H1 (cell line): ENCODE measurements at places on chromosomes 7 and 10. TPM values are rescaled to one million over a fixed set of nuclear protein-coding genes. Genes with fewer than 3 reads are reported as not detected.

- peak; percentile 56 for DNase-seq
These were observed 31.9 kb upstream of the GUSB start for GRCh38 chr7:66013938-66014337.

DNA sequence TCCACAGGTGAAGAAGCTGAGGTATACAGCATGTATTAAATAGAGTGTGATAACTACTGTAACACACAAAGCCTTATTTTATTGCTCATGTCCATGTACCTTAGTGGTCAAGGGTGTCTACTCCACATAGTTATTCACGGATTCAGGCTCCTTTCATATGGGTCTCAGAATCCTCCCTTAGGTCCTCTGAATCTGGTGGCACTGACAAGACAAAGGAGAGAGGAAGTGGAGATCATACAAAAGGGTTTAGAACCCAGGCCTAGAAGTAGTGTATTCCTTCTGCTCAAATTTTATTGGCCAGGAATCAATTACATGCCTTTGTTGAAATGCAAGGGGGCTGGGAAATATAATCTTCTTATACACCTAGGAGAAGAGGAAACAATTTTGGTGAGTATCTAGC lies 164.6 kb downstream of the PTEN start:
- no peak for DNase-seq

- DNase-seq = no peak
These were observed 34.1 kb upstream of the MKI67 start for GRCh38 chr10:128160297-128160711.

DNA sequence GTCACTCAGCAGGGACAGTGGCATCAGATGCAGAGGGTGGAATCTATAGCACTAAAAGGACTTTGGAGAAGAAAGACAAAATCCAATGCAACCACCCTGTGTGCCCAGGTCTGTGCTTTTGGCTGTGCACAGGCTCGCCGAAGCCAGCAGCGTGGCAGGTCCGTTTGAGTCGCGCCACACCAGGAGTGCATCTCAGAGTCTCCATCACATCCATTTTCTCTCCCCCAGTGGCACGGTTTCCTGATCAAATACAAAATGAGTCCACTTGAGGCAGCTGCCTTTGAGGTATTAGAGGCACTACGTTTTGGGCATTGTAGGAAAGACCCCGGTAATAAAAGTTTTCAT lies 23.4 kb upstream of the PROSER2 start:
- DNase-seq = no peak

GRCh38 chr7:19107356-19108146 lies 9.9 kb downstream of the TWIST1 start:
- no peak for DNase-seq

DNA sequence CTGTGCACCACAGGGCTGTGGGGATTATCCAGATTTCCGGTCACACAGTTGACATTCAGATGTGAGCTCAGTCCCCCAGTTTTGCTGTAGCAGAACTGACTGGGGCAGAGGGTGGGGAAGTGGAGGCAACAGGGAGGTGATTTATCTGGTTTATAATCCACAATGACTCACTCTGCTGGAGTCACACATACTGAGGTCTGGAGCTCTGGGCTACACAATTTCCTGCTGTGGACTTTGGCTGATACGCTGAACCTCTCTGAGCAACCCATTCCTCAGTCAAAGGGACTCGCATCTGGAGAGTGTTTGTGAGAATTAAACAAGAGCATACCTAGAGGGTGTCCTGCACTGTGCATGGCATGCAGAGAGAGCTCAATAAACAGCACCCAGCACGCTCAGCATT lies 64.8 kb upstream of the PLPP4 start:
- DNase-seq = no peak

DNA sequence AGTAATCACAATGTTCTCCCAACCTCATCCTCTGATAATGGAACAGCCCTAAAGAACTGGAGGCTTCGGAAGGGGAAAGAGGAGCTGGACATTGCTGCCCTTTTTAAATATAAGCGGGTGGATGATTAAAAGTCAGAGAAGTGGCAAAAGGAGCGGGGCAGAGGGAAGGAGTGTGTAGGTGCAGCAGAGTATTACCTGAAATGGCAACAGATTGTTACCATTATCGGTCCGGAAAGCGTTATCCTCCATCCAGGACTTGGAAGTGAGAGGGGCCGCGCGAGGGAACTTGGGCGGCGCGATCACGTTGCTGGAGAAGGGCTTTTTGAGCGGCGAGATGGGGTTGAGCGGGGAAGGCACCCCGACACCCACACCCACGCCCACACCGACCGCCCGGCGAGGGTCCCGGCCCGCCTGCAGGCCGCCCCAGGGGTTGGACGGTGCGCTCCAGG lies 51.7 kb downstream of the CPEB3 start:
- no peak for DNase-seq

GRCh38 chr10:131532745-131533341 lies 221.3 kb upstream of the TCERG1L start:
- no peak for DNase-seq

DNA sequence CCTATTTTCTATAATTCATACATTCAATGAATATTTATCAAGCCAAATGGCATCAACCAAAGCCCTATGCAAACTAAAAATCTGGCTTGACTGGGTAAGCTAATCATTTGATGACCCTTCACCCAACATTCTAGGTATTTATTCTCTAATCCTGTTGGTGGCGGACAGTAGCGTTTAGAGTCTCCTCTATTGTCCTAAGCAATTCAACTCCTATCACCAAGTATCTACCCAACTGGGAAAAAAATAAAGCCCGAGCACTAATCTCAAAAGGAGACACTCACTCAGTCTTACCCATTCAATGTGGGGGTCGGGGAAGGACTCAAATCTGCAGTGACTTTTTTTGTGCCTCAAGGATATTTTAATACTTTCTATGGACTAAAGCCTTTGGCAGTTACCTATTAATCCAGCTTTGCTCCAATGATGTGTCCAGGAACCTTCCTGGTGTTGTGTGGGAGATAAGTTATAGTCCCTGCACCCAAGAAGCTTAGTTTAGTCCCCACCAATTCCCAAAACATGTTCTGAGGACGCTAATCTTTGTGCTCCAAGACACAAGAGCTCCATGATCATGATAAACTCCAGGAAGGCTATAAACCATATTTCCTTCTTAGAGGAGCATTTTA lies 30.6 kb downstream of the DNMBP start:
- DNase-seq = no peak

DNA sequence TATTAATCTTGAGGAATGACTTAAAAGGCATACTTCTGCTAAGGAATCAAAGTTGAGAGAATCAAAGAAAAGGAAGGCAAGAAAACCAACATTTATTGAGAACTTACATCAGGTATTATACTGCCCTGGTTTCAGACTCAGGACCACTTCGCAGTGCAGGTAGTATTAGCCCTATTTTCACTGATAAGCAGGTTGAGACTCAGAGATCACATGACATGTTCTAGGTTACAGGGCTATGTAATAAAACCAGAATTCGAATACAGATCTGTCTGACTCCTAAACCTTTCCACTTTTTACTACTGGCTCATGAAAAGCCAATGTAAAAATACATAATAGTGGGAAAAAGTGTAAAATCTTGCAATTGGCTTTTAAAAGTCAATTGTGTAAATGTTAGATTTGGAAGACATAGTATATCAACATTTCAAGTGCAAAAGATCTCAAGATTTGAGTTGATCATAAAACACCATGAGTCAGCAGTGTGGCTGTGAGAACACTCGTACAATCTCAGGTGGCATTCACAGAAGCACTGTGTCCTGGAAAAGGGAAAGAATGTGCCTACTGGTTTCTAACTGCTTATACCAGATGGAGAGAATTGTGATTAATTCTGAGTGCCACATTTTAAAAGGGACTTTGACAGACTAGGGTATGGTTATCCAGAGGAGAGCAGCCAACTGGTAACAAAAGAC lies 195.8 kb upstream of the MKLN1 start:
- DNase-seq = no peak

- no peak for DNase-seq
These were observed 166.0 kb downstream of the TAX1BP1 start for GRCh38 chr7:27905951-27906350.

DNA sequence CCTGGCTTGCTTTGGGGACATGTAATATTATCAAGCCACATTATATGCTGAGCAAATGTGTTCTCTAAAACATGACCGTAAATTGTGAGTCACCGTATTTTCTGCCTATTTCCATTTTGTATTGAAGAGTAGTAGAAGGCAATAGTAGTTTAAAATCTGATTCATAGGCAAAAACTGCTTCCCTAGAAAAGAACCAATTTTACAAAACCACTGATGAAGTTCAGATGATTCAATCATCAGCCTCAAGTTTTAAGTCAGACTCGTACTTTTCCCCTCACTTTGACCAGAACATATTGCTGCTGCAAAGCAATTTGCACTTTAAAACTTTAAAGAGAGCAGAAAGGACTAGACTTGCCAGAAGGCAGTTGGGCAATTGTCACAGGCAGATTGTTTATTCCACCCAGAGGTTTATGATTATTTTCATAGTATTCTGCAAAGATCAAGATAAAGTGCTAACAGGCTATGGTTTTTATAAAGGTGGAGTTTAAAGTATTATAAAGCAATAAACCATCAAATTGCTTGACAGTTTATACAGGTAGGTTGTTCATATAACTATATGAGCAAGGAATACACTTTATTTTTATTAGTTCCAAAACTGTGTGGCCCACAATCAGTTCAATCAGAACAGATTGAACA lies 168.2 kb downstream of the ETV1 start:
- DNase-seq = no peak

GRCh38 chr7:25913598-25914224 lies 238.3 kb upstream of the NFE2L3 start:
- DNase-seq = no peak

GRCh38 chr7:130971297-130971696 lies 237.3 kb upstream of the KLF14 start:
- DNase-seq = no peak

GRCh38 chr7:94433224-94433623 lies 38.5 kb downstream of the COL1A2 start:
- DNase-seq = no peak

DNA sequence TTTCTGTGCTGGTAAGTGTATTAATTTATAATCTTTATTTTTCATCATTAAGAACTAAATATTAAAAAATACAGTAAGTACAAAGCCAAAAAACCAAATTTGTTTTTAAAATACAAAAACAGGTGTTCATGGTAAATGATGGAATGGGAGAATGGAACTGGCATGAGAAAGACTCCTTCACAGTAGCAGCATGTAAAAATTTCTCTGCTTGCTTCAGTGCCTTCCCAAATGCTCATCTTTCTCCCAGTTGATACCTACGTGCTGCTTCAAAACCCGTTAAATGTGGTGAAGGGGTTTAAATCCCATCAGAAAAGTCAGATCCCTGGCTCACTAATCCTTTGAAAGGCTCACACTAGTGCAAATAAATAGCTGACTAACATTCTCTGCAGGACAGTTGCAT lies 4.2 kb downstream of the RNF133 start:
- DNase-seq = no peak

Gene CNPY1
- not detected in 2 replicates for total RNA-seq

Gene SPDYE8
- not detected in 2 replicates for total RNA-seq

Gene GDF2
- not detected in 2 replicates for total RNA-seq
